Aortic smooth muscle cell (primary cell): ENCODE measurements at places on chromosomes 7 and 10. TPM values are rescaled to one million over a fixed set of nuclear protein-coding genes. Genes with fewer than 3 reads are reported as not detected.

Gene UNC5B
- total RNA-seq = 22.4 and 33.7 TPM in 2 replicates

Gene SLC16A9
- 4.9 and 5.0 TPM in 2 replicates for total RNA-seq

Gene MMD2
- not detected in 2 replicates for total RNA-seq

Gene PTPRZ1
- 0.12 TPM in 1 of 2 replicates, not detected in the other for total RNA-seq

Gene CHST15
- 4.4 and 14.4 TPM in 2 replicates for total RNA-seq

Gene FOXI2
- not detected in 2 replicates for total RNA-seq

Gene TCERG1L
- not detected in 2 replicates for total RNA-seq

Gene CYP2C9
- total RNA-seq = not detected in 2 replicates

Gene GPR85
- total RNA-seq = 1.1 and 2.1 TPM in 2 replicates

Gene CALML3
- total RNA-seq = not detected in 2 replicates

Gene OPN4
- total RNA-seq = not detected in 2 replicates

Gene GNG11
- total RNA-seq = 62.2 and 93.0 TPM in 2 replicates

Gene FXYD4
- total RNA-seq = not detected in 2 replicates

Gene PIK3CG
- total RNA-seq = 0.12 and 0.26 TPM in 2 replicates

Gene MCM7
- total RNA-seq = 48.7 and 92.6 TPM in 2 replicates

Gene BCAP29
- 70.3 and 130 TPM in 2 replicates for total RNA-seq

Gene IDI2
- total RNA-seq = not detected in 2 replicates

Gene CCDC7
- total RNA-seq = 12.4 and 16.8 TPM in 2 replicates

Gene ASAH2B
- total RNA-seq = 2.0 and 2.5 TPM in 2 replicates

Gene LGI1
- total RNA-seq = 0.12 and 0.26 TPM in 2 replicates

Gene C10orf71
- total RNA-seq = not detected in 2 replicates

Gene ADAMTS14
- 3.7 and 5.1 TPM in 2 replicates for total RNA-seq
